ENCODE measurements at places on chromosomes 5 and 9.

DNA sequence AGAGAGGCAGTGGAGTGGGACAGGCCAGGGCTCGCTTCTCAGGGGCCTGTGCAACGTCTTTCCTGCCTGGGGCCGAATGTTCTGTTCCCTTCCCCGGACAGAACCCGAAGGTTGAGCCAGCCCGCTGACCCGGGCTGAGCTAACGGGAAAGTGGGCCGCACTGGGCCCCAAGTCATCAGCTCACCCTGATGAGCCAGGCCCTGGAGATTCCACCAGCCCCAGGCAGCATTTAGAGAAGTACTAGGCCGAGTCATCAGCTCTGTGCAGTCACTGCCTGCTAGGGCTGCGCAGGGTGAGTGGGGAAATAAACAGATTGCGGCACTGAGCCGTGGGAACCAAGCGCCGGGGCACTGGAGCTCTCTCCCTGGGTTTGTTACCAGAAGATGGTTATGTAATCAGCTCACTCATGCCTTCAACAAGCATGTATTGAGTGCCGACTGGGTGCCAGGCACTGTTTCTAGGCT, 29.1 kb upstream of the DUSP1 start:
- no peak for DNase-seq

GRCh38 chr5:37847978-37848425, 8.2 kb upstream of the GDNF start:
- DNase-seq = no peak

DNA sequence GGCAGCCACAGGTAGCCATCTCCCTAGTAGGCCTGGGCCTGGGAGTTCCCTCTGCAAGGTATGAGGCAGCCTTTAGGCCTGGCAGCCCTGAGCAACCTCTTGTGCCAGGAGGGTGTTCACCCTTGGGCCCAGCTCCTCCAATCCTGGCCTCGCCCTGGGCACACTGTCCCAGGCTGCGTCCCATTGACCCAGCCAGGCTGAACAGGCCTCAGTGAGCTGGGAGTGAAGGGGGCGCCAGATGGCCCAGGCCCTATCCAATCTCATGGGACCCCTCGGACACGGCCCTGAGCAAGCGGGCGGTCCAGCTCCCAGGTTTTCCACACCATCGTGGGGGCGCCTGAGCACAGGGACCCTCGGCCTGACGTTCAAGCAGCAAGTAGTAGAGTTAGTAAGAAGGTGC, 14.5 kb downstream of the SH3GLB2 start:
- DNase-seq = no peak

DNA sequence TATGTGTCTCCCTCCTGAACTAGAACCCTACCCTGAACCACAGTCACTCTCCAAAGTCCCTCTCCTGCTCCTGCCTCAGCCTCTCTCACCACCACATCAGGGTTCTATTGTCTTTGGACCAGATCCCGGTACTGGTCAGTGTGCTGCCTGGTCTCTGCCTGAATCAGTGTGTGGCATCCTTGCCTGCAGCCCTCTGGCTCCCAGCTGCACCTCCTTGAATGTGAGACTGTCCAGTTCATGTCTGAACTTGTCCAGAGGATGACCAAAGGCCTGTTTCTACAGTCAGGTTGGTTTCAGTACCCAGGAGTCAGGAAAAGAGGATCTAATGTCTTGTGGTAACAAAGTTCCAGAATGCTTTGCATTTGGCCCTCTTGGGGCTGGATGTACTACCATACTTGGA, 76.8 kb upstream of the RANBP3L start:
- no peak for DNase-seq

DNA sequence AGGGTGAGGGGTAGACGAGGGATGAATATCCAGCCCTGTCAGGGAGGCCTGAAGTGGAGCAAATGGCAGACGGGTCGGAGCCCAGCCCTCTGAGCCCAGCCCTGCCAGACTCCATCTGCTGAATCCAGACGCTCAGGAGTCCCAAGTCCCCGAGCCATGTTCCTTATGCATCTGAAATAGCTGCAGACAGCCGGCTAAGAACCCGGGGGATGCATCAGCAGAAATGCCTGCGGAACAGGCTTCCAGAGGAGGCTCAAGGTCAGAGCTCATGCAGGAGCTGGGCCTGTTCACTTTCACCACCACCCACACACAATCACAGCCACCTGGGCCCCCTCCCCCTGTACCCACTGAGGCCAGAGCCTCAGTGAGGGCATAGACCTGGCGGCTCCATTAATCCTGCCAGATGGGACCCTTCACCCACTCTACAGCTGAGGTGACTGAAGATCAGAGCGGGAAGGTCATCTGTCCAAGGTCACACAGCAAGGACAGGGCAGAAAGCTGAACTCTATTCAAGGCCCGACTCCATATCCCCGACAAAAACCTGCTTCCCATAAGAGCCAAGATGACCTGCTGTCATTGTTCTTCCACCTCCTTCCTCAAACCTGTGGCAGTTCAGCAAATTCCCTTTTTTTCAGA, 24.4 kb upstream of the AKNA start:
- DNase-seq = no peak

- DNase-seq = no peak
These were observed 505.3 kb downstream of the CCDC171 start for GRCh38 chr9:16058131-16058549.

- no peak for DNase-seq
These were observed 87.3 kb downstream of the PRDM6 start for GRCh38 chr5:123176224-123176937.

- DNase-seq = no peak
These were observed 31.4 kb upstream of the MSX2 start for GRCh38 chr5:174692982-174693422.

DNA sequence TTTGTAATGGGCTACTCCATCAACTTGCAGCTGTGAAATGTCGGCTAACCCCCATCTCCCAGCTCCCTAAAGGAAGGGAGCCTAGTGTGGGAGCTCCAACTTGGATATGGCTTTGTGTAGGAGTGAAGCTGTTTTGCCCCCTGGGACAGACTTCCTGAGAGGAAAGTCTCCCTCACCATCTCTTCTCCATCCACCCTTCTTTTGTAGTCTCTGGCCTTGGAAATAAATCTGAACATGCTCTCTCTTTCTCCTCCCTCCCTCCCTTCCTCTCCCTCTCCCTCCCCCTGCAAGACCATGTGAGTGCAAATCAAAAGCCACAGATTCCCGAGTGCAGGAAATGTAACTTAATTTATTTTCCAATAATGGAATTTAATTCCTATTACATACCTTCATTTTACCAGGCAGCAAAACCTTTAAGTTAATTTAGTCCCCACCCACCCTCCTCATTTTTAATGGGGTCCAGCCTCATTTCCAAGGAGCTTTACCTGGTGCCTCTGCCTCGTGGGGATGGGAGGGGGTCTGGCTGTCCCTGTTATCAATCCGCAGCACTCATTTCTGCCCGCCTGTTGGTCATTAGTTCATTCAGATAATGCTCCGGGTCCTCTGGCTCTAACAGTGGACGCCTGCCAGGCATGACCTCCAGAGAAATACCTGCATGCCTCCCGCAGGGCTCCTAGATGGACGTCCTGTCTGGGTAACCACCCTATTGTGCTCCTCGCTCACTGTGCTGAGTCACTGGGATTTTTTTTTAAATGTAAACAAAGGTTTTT, 122.9 kb upstream of the TAF11L2 start:
- no peak for DNase-seq

DNA sequence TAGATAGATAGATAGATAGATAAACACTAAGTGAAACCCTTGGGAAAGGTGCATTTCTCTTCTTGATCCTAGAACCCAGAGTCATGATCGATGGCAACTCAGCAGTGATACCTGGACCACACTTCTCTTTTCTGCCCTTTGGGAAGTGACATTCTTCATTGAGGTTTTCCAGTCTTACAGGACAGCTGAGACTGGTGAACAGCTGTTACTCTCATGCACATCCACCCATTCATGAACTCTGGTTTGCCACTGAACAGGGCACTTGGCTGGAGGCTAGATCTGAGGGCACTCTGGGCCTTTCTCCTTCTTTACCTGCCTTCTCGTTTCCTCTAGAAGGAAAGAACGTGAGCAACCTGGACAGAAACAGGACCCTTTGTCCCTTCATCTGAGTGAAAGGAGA, 164.5 kb downstream of the DRD1 start:
- DNase-seq = no peak

- no peak for DNase-seq
These were observed 4.8 kb downstream of the ALDH1A1 start for GRCh38 chr9:72947984-72948465.

DNA sequence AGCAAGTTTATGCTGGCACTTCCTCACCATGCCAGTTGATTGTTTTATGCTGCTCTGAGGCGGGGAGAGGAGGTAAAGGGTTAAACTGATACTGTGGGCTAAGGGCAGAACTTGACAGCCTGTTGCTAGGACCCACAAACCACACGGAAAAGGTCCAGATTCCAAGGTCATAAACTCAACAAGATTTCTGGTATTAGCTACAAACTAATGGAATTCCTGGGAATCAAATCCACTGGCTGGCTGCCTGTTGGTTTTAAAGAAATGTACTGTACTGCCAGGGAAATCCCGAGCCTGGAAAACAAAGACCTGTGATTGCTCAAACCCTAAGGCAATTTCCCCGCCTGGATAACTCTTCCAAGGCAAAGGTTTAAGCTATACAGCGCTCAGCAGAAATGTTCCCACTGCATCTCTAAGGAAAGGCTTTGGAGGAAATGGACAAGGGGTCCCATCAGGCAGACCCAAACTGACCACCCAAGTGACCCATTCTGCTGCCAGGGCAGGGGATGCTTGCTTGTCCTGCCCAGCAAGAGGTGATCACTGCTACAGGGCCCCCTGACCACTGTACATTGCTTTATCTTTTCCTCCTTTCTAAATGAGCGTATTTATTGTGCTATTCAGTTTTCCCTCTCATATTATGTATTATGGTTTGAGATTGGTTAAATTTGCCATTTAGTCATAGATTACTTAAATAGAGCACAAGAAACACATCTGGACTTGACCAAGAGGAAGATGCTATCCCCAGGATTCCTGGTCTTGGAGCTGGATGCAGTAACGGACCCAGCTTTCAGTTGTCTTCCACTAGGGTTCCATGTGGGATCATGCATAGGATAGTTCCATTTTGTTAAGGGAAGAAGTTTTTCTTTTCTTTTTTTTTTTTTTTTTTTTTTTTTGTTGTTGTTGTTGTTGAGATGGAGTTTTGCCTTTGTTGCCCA, 124.3 kb downstream of the SUSD1 start:
- no peak for DNase-seq

DNA sequence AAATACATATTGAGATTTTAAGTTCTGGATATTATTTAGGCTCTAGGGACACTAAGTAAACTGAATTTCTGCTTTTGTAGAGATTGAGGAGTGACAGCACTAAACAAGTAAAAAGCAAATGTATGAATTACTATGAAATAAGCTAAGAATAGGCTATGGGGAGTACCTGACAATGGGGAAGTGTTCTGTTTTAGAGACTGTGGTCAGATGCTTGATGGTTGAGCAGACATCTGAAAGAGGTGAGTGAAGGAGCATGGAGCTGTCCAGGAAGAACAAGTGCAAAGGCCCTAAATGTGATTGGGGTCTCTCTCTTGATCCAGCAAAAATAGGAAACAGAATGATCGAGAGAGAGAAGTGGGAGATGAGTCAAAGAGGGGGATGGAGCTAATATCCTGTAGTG, 111.7 kb downstream of the JAKMIP2 start:
- DNase-seq = peak; percentile 48

DNA sequence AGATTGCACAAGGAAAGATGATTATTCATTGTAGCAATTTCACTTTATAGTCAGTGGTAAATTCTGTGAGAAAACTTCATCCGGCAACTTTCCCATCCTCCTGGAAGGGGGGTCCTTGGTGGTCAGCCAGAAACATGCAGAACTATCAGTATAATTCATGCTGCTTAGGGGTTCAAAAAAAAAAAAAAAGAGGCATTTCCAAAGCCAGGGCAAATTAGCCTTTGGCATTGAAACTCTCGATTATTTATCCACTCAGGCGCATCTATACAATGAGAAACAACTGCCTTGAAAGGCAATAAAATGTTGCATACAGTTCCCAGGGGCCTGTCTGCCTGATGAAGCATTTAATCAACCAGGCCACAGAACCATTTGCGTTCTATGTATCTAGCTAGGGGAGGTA, 263.3 kb downstream of the TMEM167A start:
- no peak for DNase-seq

DNA sequence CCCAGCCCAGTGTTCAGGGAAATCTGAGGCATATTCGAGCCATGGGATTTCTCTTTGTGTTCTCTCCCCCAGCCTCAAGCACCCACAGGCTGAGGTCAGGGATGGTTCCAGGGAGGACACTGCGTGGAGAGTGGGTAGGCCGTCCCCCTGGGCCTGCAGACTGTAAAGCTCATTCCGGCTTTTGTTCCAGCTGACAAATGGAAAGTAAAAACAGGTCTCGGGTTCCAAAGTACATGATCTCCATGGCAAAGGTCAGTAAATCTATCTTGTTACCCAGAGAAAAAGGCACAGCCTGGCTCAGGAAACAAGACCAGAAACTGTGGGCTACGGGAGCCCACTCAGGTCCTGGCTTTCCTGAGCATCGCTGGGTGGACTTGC, 116.2 kb downstream of the ROR2 start:
- DNase-seq = no peak

GRCh38 chr5:34578962-34579361, 77.2 kb upstream of the RAI14 start:
- no peak for DNase-seq

DNA sequence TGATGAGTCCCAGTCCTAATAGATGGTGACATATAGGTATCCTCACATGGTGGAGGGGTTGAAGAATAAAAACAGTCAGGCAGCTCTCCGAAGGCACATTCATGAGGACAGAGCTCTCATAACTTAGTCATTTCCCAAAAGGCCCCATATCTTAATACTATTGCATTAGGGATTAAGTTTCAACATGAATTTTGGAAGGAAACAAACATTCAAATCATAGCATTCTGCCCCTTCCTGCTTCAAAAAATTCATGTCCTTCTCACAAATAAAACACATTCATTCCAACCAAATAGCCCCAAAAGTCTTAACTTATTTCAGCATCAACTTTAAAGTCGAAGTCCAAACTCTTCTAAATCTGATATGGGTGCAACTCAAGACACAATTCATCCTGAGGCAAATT, 277.2 kb upstream of the NR4A3 start:
- no peak for DNase-seq

- no peak for DNase-seq
These were observed 127.6 kb downstream of the SLF1 start for GRCh38 chr5:94745786-94746730.

DNA sequence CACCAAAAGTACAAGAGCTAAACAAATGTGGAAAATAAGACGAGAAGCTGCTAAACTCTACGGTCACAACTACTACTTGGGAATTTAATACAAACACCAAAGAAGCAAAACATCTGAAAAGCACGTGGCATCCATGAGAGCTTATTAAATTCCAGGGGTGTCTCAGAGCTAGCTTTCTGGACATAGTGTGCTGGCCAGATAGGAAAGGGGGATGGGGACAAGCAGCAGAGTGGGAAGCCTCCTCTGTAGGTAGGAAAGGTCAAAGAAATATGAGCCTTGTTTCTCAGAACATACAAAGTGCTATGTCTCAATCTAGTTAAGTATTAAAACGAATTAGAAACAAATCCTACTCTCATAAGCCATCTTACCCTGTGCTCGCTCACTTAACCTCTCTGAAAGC, 51.3 kb upstream of the GOLPH3 start:
- no peak for DNase-seq

GRCh38 chr5:14268738-14269137, 125.6 kb downstream of the TRIO start:
- no peak for DNase-seq
